ENCODE measurements at places on chromosomes 1 and 21.

GRCh38 chr1:41371630-41372599 is 10.7 kb downstream of the FOXO6 start:
- no peak for DNase-seq

GRCh38 chr1:60936591-60937342 is 145.6 kb upstream of the NFIA start:
- no peak for DNase-seq

DNA sequence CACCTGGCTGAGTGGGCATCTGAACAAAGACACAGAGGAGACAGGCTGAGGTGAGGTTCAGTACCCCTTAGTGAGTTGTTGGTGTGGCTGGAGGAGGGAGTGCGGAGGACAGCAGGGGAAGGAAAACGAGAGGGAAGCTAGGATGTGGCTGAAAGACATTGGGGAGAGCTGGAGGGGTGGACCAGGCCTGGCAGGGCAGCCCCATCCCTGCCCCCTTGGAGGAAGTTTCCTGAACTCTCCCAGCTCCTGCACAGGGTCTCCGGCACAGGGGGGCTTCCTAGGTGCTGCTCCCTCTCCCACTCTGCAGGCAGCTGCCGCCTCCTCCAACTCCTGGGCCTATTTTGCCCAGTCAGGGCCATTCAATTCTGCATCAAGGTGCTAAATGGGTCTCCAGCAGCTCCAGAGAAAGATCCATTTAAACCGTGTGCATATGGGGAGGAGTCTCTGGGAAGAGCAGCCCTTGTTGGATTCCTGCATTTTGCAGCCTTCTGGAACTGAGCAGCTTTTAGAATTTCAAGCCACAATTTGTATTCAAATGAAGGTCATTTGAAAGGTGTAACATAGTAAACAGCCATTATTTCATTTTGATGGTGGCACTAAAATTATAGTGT is 193.9 kb downstream of the CAMTA1 start:
- DNase-seq: no peak

DNA sequence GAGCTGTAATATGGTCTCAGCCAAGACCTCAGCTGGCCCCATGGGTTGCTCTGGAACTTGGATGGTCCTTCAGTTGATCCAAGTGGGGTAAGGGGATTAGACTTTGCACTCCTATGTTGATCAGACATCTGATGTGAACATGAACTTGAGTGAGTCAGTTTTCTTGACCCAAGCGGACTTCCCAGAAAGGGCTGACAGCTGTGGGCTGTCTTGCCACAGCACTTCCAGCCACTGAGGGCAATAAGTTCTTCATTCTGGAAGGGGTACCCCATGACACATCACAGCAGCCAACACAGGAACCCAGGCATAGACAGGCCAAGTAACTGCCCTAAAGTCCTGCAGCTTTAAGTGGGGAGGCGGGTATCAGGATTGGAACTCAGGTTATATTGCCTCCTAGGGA is 93.9 kb upstream of the USP24 start:
- DNase-seq: no peak

DNA sequence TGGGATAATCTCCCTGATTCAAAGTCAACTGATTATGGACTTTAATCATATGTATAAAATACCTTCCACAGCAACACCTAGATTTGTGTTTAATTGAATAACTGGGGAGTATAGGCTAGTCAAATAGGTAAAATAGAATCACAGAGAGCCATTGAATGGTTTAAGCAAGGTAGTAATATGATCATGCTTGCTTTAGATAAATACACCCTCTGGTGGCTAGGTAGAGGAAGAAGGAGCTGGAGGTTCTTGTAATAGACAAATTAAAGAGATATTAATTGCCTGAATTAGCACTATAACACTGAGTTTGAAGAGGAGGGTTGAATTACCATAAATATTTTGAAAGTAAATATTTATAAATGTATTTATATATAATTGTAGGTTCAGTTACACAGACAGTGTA is 40.3 kb downstream of the DIRAS3 start:
- DNase-seq: no peak

DNA sequence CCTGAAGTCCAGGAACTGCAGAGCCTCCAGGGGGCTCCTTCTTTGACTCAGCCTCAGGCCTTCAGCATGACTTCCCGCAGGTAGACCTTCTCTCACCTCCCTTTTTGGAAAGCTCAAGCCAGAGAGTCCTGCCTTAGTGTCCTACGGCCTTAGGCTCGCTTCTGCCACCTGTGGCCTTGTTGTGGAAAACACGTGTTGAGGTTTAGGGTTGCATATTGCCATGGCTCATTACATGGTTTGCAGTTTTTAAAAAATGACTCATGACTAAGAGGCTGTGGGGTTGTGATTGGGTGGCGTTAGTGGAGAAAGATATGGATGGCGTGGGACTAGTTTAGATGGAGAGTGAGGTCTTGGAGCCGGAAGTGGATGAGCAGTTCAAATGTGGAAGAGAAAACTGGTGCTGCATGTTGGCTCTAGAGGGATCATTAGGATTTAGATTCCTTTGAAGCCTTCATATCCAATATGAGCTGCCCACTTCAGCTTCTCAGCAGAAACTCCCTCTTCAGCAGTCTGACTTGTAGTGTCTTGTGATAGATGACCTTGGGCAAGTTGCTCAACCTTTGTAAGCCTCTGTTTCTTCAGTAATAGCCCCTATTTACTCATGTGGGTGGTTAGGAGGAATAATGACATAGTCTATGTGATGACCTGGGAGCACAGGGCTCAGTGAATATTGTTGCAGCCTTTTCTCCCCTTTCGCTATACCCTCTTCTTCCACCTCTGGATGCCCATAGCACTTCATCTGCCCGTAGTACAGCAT is 6.5 kb upstream of the FGGY start:
- DNase-seq: no peak

GRCh38 chr1:44288883-44289282 is 66.2 kb downstream of the ERI3 start:
- no peak for DNase-seq

DNA sequence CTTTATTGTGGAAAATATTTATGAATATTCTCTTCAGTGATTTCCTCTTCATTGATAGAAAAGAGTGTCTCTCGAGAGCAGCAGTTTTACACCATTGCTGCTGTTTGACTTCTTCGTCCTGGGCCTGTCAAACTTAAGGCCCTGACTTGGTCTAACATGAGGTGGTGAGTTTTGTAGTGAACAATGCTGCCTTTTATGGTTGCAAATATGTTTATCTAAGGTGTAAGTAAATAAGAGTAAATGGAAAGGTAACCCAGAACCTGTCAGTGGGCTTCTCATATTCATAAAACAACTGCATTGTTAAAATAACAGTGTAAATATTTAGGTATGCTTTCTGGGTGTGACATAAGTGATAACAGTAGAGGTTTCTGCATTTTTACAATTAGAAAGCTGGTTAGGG is 62.8 kb upstream of the SCCPDH start:
- DNase-seq: no peak

GRCh38 chr1:211698161-211699026 is 23.0 kb upstream of the NEK2 start:
- peak; percentile 81 for DNase-seq
